ENCODE measurements at places on chromosomes 5 and 9.
A peak's percentile ranks its signal among the peaks of the same experiment; 100 is the strongest.

DNA sequence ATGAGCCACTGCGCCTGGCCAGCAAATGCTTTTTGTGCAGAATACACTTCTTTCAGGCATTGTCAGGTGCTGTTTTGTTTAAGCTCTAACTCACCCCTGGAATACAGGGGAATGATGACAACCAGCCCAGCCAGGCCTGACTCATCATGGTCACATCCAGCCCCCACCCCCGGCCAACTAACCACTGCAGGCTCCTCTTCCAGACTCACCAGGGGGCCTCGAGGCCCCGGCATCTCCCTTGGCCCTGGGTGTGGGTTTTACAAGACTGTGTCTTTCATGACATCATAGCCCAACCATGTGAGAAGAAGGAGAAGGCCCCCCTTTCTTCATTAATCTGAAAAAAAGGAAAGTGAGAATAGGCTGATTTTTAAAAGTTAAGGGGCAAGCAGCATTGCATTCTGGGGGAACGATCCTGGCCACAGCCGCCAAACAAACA, 35.5 kb downstream of the OLFML2A start:
- DNase-seq, result peak; percentile 96

GRCh38 chr9:86337469-86338108, 16.6 kb downstream of the TUT7 start:
- DNase-seq, result no peak

- no peak for DNase-seq
These were observed 10.0 kb upstream of the ATG10 start for GRCh38 chr5:81961651-81962440.

DNA sequence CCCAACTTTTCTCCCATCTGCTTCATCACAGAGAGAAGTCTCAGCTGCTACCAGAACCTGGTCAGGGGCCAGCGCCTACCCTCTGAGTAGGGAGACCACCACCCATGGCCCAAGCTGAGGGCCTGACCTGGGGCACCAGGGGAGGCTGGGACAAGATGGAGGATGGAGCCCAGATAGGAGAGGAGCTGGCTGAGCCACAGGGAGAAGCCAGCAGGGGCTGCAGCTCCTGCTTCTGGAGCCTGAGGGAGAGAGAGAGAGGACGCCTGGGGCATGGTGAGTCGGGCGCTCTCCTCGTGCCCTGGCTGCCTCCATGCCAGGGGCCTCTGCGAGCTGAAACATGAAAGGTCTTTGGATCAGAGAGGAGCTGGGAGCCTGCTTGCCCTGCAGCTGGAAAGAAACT, 1.4 kb upstream of the FOXI1 start:
- DNase-seq, result no peak

DNA sequence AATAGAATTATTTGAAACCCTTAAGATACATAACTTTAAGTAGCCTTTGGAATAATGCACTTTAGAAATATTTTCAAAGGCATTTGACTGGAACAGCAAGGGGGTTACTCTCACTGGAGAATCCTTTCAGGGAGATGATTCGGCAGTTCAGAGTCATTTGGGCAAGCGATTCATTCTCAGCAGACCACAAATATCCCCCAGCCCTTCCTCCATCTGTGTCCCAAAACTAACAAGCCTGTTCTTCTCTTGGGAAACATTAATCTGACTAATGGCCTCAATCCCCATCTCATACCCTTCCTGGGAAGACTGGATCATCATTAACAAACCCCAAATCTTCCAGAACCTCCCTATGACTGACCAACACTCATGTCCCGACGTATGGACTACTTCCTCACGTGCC, 65.8 kb upstream of the S1PR3 start:
- DNase-seq, result no peak

DNA sequence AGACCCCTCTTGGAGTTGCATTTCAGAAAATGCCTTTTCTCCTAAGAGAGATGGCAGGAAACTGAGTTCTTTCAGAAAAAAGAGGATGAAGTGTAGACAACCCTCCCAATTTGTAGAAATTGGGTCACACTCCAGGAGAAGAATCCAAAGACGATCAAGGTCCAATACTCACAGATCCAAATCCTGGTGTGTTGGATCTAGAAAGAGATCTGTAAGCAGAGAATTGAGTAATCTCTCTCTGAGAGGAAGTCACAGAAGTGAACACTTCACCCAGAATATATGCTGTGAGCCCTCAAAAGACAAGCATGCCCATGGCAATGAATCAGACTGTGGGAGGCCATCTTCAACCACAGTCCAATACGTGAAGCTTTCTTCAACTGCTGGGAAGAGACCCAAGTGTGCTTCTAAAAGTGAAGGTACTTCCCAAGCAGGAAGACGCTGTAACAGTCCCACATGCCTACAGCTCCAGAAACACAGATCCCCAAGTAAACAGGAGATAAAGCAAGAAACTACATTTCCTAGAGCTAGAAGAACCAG, 182.7 kb downstream of the SMC2 start:
- DNase-seq, result no peak

DNA sequence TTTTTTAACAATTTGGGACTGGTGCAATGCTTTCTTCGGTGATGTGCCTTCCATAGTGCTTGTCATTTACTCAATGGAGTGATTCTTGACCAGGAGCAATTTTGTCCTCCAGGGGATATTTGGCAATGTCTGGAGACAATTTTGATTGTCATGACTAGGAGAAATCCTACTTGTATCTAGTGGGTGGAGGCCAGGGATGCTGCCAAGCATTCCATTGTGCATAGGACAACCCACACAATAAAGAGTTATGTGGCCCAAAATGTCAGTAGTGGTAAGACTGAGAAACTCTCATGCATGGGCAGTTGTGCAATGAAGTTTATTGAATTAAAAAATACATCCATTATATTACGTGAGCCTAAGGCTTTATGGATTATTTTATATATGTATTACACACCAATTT, 70.5 kb downstream of the FOCAD start:
- no peak for DNase-seq

DNA sequence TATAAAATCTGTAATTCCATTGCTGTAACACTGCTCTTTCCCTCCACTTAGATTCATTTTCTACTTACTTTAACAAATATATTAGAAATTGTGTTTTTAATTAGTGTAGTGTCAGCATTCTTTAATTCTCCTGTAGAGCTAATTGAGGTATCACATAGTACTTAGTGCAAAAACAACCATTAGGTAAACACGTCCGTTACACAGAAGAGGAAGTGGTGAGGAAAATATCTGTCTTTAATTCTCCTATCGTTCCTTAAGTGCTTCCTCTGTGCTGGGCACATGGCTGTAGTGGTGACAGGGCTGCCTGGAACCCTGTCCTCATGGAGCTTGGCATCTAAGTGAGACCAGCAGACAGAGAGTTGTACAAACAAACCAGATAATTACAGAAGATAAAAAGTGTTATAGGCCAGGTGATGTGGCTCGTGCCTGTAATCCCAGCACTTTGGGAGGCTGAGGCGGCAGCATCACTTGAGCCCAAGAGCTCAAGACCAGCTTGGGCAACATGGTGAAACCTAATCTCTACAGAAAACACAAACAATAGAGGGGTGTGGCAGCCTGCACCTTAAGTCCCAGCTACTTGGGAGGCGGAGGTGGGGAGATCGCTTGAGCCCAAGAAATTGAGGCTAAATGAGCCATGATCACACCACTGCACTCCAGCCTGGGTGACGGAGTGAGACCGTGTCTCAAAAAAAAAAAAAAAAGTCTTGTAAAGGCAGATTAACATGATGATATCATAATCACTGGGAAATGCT, 36.4 kb downstream of the PARP8 start:
- no peak for DNase-seq

DNA sequence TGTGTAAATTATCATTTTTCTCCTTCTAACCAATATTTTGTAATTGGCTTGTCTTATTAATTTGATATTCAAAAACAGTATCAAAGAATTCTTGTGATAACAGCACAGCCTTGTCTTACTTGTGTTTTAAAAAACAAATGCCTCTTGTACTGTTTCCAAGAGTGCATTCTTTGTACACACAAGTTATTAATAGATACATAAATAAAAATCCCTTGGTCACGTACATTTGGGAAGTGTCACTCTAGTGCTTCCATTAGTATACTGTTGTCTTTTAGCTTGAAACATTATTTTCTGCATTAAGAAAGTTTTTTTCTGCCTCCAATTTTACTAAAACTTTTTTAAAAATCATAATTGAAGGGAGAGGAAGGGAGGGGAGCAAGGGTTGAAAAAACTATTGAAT, 133.2 kb downstream of the PIP5K1B start:
- no peak for DNase-seq

DNA sequence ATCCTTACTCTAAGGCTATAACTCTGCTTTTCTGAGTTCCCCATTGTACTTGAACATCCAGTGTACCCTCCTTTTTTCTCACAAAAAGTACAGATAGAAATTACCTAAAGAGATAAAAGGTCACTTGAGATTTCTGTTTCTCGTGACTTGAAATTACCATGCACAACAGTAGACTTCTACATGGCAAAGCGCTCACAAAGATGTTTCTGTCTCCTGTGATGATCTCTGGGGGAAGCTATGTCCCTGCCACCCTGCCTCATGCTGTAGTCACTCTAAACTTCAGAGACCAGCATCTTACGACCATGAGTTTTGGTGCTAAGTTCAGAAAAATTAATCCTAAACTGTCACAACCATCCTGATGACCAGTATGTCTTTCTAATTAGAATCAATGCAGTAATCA, 36.2 kb downstream of the NFIB start:
- DNase-seq, result no peak

GRCh38 chr9:115373000-115373709, 255.2 kb upstream of the TNC start:
- DNase-seq, result peak; percentile 53

DNA sequence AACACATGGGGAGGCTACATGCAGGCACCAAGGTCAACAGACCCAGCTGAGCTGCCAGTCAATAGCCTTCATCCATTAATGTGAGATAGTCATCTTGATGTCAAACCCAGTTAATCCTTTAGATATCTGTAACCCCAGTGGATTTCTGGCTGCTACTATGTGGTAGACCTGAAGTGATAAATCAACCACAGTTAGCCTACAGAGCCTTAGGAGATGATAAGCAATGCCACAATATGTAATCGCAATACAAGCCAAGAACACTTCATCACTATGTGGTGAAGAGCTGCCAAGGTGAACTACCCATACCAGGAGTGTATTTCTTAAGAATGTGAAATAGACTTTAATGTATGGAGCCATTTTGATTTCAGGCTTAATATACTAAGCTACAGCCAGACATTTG, 1175.5 kb downstream of the DTWD2 start:
- no peak for DNase-seq

- no peak for DNase-seq
These were observed 150.4 kb downstream of the GABRB2 start for GRCh38 chr5:161396171-161396570.

DNA sequence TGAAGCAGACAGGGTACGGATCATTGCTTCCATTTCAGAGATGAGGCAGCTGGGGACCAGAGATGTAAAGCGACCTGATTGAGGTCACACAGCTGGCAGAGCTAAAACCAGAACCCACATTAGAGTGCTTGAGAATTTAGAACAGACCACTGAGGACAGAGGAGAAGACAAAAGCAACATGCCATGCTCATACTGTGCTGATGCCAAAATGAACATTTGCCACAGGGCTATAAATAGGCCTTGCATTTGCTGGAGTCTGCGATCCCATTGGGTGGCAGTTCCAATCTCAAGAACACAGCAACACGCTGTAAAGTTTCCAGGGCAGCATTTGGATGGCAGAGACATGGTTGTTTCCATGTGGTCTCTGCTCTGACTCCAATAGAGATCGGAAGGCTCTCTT, 222.4 kb upstream of the TBC1D2 start:
- no peak for DNase-seq

DNA sequence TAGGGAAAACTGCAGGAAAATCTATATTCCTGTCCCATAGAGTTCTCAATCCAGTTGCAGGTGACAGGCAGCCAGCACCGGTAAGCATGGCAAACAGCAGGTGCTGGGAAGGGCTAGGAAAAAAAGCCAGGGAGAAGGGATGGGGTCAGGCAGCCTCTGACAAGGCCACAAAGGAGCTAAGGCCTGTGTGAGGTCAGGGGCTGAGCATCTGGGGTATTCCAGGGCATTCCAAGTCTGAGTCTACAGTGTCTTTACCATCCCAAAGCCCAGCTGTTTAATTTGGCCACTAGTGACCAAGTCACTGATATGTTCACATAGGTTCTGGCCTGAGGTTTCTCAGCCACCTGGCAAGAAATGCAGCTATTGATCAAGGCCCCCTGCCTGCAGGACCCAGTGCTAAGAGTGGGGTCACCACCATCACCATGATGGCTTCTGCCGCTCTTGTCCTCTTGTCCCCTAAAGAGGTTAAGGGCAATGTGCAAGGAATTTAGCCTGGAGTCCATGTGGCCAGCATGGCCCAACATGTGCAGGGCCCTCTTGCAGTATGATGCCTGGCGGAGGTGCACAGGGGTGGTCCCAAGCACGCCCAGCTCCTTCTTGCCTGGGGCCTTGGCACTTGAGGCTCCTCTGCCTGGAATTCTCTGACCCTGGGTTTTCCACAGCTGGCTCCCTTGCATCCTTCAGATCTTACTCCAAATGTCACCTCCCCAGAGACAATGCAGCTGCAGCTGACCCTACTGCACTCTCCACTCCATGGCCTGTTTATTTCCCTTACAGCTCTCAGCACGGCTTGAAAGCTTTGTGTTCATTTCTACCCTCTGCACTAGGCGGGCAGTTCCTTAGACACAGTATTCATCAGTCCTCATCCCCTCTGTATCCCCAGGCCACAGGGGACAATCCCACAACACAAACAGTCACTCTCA, 213.1 kb downstream of the MSX2 start:
- no peak for DNase-seq

DNA sequence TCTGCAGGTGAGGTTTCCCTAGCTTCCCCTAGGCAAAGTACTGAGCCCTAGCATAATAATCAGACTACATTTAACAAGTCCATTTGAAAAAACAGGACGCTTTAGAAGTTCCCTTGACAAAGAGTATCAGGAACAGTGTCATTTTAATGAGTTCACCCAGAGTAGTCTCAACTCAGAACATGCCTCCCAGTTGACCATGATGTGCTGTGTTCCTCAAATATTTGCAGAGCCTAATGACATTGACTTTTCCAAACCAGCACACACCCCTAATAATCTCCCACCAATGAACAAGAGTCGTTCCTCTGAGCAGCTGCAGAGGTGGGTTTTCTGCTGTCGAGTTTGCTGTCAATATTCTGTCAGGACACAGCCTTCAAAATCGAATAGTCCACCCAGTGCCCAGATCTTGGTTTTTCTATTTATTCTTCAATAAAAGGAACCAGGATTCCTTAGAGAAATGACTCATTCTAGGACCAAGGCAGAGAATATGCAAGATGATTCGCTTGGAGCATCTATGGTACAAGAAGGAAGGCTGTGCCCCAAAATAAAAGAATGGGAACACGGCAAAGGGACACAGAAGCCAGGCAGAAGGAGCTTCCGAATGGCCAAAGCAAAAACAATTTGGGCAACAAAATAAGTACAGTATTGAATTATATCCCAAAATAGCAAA, 57.6 kb downstream of the OTULIN start:
- no peak for DNase-seq
